Ovary (tissue), 10 donors: ENCODE measurements at places on chromosomes 7 and 10.

GRCh38 chr7:139702313-139702731 lies 75.5 kb downstream of the HIPK2 start:
- DNase-seq = peak; percentile 41

DNA sequence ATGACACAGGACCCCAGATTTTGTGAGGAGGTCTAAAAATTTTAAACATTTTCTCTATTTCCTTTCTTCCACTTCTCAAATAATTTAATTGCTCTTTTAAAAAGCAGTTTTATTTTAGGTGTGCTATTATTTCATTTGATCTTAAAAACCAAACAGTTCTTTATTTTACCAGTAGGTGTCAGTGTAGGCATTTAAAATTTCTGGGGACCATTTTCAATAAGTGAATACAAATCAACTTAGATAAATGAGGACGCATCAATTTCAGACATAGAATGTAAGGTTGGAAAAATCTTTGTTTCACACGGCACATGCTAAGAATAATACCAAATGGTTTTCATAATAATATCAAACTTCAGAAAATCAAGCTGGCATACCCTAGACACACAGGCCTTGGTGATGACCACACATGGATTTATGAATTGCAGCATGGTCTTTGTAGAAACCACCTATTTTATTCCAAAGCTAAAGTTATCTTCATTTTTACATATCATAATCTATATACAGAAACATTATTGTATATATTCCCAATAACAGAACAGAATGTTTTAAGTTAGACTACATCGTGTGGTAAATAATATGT lies 127.6 kb upstream of the SLC26A5 start:
- DNase-seq = no peak

GRCh38 chr7:99033765-99034164 lies 110.1 kb downstream of the SMURF1 start:
- no peak for DNase-seq

DNA sequence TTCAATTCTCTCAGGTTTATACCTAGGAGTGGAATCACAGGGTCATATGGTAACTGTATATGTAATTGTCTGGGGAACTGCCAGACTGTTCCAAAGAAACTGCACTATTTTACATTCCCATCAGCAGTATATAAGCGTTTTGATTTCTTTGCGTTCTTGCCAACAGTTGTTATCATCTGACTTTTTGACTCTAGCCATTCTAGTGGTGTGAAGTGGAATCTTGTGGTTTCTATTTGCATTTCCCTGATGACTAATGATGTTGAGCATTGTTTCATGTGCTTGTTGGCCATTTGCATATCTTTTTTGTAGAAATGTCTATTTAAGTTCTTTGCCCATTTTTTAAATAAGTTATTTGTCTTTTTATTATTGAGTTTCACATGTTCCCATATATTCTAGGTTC lies 44.3 kb upstream of the ZC3HAV1 start:
- DNase-seq = no peak

- DNase-seq = no peak
Measured at GRCh38 chr10:45418417-45418848, 44.4 kb downstream of the ALOX5 start.

GRCh38 chr10:52376694-52377354 lies 62.7 kb downstream of the DKK1 start:
- no peak for DNase-seq

DNA sequence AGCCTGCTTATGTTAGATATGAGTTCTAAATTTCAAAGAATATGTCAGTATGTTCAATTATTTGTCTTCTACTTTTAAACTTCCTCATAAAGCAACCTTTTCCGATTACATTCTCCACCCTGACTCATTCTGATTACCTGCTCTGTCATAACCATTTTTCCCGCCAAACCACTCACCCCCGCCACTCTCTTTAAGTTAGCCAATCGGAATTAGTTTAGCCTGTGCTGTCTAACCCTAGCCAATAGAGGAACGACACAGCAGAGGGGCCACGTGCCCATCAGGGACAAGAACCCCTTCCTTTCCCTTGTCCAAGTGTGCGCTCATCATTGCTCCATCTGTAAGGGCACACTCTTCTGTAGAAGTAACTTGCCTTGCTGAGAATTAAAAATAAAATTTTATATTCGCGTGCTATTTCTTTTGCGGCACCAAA lies 91.4 kb downstream of the CCDC71L start:
- no peak for DNase-seq

GRCh38 chr7:47946581-47947354 lies 1.5 kb downstream of the PKD1L1 start:
- no peak for DNase-seq

DNA sequence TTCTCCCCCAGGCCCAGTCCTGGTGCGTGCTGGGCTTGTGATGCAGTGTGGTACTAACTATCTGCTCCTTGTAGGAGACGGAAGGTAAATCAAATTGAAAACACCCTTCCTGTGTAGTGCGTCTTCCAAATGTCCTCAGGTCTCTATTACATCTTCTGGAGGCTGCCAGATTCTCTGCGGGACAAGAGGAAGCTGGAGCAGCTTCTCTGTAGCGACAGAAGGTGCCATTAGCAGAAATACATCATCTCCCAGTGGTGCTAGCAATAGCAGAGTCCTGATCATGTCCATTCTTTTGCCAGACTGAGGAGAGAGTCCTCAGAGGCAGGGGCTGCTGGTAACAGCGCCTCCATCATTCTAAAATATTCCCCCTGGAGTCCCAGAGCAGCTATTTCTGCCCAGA lies 675.2 kb downstream of the LRMDA start:
- no peak for DNase-seq

DNA sequence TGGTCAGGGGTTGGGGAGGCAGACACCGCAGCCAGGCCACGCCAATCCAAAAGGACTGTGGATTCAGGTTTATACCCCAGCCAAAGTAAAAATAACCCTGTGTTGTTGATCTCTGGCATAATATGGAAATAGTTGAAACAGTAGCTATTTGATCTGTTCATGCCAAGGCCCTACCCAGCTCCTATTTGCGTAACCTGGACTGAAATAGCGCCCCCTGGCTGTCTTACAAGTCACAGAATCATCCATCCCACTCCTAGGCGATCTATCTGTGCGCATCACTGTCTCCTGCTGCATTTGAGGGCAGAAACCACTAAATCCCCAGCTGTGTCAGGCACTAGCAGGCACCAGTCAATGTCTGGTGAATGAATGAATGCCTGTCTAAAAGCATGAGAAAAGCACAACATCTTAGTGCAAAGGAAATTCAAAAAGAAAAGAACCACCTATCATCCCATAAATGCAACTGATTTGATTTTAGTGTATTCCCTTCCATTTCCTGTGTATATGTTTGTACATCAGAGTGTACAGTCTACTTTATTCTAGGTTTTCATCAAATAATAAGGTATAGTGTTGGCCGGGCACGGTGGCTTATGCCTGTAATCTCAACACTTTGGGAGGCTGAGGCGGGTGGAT lies 160.0 kb downstream of the SLIT1 start:
- DNase-seq = no peak

DNA sequence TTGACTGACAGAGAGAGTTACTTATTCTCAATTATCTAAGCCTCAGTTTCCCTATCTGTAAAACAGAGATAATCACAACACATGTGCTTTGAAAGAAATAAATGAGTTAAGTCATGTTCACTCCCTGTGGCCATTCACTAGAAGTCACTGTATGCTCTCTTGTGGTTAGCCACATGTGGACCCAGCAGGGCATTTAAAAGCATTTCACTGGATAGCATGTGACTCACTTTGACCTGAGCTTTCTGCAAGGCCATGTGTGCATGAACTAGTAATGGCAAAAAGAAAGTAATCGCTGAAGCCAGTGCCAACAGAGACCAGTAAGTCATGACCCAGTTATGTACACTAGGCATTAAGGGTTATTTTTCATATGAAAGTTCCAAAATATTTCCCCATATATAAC lies 557.0 kb upstream of the IGFBP3 start:
- DNase-seq = no peak

DNA sequence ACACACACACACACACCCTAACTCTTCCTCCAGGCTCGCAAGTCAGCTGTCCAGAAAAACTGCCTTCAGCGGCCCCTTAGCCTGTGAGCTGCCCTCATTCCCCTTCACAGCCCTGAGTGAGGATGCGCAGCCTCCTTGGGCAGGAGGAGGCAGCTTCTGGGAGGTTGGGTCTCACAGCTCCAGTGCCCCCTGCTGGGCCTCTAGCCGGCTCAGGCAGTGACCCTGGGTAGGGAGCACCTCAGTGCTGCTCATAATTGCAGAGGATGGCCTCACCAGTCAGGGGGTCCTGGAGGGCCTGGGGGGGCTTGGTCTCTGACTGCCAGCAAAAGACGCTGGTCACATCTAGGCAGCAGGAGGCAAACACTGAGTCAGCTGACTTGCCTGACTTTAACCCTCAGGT lies 43.7 kb downstream of the ZNF273 start:
- DNase-seq = no peak

- DNase-seq = no peak
Measured at GRCh38 chr10:103720964-103721335, 134.4 kb downstream of the SH3PXD2A start.

- DNase-seq = no peak
Measured at GRCh38 chr7:157675427-157675927, 338.7 kb downstream of the DNAJB6 start.

GRCh38 chr10:87618566-87619423 lies 40.9 kb upstream of the PAPSS2 start:
- DNase-seq = no peak

DNA sequence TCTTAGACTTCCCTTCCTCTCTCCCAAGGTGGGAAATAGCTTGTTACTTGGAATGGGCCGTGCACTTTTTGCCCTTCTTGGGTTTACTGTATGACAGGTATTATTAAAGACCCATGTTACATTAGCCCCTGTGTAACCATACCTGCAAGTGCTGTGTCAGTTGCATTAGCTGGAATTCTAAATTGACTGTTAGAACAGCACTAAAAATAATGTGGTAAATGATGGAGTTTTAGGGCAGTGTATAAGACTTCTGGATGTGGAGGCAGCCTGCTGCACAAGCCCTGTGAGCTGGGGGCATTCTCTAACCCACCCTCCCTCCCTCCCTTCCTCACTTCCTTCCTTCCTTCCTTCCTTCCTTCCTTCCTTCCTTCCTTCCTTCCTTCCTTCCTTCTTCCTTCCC lies 52.7 kb downstream of the GALNT17 start:
- no peak for DNase-seq

GRCh38 chr10:42977032-42977416 lies 99.8 kb upstream of the RET start:
- DNase-seq = no peak

DNA sequence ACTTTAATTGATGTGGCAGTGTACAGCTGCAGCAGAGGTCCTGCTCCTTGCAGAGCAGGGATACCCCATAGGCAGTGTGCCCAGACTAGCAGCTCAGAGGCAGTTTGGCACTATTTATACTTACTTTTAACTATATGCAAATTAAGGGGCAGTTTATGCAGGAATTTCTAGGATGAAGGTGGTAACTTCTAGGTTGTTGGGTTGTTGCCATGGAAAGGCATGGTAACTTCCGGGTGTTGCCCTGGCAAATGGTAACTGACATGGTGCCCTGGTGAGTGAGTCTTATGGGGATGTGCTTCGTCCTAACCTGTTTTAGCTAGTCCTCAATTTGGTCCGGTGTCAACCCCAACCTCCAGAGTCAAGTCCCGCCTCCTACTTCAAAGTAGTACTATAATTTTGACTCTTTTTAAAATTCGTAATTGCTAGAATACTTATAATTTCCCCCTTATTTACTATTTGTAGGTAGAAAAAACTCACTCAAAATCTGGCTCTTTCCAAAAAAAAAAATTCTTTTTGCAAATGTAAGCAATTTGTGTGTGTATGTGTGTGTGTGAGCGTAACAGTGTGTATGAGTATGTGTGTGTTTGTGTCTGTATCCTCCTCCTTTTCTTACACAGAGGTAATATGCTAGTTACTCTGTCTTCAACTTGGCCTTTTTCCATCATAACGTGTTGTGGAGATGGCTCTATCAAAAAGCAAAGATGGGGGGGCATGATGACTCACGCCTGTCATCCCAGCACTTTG lies 5.9 kb downstream of the COL26A1 start:
- no peak for DNase-seq

- DNase-seq = no peak
Measured at GRCh38 chr10:78437407-78437768, 403.7 kb downstream of the RPS24 start.

- DNase-seq = no peak
Measured at GRCh38 chr7:106664343-106664742, 3.4 kb upstream of the CCDC71L start.

GRCh38 chr10:110077436-110078130 lies 69.8 kb downstream of the ADD3 start:
- DNase-seq = no peak

DNA sequence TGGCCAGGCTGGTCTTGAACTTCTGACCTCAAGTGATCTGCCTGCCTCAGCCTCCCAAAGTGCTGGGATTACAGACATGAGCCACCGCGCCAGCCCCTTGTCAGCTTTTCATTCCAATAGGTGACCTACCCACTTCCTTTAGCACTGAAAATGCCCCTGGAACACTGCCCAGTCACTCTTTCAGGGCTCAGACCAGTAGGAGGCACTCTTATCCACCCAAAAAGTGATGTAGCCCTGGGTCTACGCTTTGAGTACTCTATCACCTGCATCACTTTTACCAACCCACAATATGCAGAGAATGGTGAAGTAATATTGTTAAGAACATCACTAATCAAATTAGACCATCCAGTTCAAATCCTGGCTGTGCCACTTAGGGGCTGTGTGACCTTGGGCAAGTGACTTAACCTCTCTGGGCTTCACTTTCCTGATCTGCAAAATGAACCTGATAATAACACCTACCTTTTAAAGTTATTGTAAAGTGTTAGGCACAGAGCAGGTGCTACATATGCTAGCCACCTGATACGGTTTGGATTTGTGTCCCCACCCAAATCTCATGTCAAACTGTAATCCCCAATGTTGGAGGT lies 5.2 kb downstream of the CALN1 start:
- DNase-seq = no peak

GRCh38 chr10:16509996-16510395 lies 11.7 kb downstream of the C1QL3 start:
- no peak for DNase-seq

GRCh38 chr10:21208666-21209316 lies 311.7 kb upstream of the NEBL start:
- no peak for DNase-seq

DNA sequence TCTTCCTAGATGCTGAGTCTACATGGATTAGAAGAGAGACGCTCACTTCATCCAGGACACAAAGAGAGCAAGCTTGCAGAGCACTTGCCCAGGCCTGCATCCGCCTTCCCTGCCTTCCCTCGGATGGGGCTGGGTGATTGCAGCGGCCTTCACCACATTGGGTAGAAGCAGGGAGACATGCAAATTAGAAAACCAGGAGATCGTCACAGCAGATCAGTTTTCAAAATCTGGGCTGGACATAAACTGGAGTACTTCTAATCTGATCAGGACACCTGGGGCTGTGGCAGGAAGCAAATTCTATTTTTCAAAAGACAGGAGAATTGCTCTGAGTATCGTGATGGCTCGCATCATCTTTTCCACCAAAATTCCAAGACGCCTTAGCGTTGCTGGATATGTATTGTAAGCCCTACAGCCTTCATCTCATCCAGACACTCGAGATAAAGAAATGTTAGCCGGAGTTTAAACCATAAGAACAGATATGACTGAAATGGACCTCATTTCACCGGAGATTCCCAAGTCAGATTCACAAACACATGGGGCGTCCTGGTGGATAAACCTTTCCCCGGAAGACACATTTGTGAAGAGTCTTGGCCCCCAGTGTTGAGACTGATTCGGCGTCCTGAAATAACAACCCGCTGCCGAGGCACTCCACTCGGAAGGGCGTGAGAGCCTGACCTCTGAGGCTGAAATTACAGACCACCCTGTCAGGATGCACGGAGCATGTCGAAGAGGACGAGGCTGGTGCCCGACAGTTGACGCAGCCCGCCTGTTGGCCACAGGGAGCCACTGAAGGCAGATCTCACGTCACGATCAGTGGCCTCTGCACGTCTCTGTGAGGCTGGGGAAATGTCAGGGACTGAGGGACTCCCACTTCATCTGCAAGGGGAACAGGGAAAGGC lies 91.2 kb upstream of the PARD3 start:
- no peak for DNase-seq
